ENCODE measurements at places on chromosomes 16 and 17.

DNA sequence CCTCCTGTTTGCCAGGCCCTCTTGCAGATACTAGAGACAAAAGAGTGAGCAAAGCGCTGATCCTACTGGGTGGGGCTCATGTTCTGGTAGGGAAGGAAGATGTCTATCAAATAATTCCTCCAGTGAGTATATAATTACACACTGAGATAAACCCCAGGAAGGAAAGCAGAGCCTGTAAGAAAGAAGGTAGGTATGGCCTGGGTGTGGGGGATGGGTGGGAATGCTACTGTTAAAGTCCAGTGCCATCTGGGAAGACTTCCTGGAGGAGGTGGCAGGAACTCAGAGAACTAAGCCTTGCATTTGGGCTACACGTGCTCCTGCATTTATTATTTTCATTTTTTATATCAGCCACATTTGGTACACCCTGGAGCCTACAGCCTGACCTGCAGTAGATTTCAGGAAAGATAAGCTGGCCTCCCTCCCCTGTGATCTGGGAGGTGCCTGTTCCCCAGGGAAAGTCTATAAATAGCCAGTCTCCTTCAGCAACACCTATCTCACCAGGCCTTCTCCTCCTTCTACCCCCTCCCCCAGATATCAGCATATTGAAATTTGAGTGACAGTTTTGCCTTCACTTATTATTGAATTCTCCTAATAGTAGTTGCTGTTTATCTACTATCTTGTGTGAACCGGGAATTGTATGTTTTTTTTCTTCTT lies 11.5 kb downstream of the ATP2C2 start:
- DNase-seq = no peak

DNA sequence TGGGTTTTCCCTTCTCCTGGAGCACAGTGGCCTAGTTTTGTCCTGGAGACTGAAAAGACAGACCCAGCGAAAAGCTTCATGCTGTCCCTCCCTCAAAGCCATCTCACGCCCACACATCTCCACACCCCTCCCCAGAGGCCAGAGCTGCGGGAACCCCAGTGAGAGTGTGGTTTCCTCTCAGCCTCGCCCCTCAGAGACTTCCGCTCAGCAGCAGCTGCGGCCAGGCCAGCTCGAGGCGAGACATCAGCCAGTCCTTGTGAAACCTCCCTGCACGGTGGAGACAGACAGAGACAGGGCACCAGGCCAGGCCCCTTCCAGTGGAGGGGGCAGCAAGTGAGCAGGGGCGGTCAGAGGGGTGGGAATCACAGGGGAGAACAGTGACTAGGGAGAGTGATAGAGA lies 77.0 kb upstream of the TNRC6C start:
- DNase-seq = no peak

DNA sequence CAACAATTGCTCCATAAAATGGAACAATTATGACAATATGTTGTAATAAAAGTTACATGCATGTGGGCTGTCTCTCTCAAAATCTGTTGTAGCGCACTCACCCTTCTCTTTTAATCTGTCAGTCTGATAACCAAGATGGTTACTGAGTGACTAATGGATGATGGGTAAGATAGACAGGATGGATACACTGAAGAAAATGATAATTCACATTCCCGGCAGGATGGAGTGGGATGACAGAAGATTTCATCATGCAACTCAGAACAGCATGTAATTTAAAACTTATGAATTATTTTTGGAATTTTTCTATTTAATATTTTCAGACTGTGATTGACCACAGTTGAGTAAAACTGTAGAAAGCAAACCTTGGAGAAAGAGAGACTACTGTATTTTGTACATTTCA lies 30.5 kb downstream of the CDH13 start:
- no peak for DNase-seq

DNA sequence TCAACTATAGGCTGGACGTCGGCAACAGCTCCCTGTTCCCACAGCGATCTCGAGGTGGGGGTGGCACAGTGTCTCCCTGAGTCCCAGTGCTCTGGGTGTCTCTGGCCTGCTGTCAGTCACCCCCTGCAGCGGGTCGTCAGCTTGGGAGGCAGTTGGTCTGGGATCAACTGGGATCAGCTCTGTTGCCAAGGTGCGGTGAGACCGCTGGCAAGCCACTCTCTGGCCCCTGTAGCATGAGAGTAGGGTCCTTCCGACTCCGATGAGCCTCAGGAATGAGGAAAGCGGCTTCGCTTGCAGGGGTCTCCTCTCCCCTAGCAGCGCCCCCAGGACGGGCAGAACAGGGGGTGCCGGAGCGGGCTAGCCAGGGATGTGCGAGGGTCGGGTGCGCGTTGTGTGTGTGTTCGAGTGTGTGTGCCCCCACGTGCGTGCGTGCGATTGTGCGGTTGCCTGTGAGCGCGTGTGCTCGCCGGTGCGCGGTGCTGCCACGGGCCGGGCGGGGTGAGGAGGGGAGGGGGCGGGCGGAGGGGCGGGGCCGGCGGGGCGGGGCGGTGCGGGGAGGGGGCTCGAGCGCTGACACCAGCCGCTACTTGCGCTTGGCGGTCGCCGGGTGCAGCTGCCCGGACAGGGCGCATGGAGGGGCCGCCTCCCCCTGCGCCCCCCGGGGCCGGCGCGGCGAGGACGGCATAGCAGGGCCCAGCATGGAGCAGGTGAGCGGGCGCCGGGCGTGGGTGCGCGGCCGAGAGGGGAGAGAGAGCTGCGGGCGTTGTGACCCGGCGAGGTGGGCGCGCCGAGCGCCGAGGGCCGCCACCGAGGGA lies 9.4 kb upstream of the ARHGAP23 start:
- no peak for DNase-seq

- DNase-seq = no peak
Observed at GRCh38 chr16:72924537-72924926, 123.4 kb downstream of the ZFHX3 start.

- no peak for DNase-seq
Observed at GRCh38 chr17:59465949-59466307, 99.5 kb upstream of the DHX40 start.

DNA sequence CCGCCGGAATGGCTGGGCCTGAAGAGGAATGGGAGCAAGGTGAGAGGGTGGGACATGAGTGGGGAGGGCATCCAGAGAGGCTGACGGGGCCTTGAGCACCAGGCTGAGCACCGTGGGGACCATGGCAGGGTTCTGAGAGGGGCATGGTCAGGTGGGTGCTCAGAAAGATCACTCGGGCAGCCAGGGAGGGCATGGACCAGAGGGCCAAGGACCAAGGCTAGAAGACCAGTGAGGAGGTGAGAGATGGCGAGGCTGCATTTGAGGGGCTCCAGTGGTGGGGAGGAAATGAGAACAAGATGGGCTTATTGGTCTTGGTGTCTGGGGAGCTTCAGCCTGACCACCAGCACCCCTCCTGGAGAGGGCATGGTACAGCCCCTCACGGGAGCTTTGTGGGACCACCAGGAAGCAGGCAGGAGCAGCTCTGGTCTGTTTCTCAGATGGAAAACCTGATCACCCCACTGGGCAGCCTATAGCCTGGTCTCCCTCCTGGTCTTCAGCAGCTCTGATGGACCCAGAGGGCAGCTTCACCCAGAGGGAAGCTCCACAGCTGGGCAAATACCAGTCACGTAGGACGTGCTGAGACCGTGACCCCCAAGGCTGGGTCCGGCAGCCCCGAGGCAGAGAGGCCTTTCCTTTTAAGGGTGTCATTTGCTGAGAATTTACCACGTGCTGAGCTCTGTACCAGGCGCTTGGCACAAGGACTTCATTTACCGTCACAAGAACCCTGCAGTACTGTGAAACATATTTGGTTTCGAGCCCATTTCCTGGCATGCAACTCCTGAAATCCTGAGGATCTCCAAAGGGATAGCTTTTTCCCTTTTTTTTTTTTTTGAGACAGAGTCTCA lies 11.4 kb upstream of the NCBP3 start:
- no peak for DNase-seq

GRCh38 chr17:49404906-49405305 lies 9.8 kb downstream of the PHB1 start:
- DNase-seq = no peak

- DNase-seq = no peak
Observed at GRCh38 chr17:68310152-68310551, 18.9 kb downstream of the ARSG start.

GRCh38 chr16:49929626-49930025 lies 73.7 kb upstream of the ZNF423 start:
- no peak for DNase-seq

GRCh38 chr17:55069983-55070529 lies 101.5 kb downstream of the STXBP4 start:
- DNase-seq = no peak

- no peak for DNase-seq
Observed at GRCh38 chr16:3158026-3158509, 23.2 kb downstream of the ZNF213 start.

DNA sequence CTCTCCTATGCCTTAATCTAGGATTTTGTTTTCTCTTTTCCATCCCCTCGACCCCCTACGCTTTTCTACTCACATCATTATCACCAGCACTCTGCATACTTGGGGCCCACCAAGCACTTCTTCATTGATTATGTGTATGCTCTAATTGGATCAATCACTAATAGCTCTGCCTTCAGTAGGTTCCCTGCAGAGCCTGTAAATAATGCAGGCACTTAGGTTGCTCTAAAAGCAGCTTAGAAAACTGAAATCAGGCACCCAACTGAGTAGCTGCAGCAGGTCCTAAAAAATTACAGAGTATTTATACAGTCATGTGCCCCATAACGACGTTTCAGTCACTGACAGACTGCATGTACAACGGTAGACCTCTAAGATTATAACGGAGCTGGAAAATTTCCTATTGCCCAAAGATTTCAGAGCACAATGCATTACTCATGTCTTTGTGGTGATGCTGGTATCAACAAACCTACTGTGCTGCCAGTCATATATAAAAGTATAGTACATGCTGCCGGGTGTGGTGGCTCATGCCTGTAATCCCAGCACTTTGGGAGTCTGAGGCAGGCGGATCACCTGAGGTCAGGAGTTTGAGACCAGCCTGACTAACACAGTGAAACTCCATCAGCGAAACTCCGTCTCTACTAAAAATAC lies 280.4 kb downstream of the HS3ST3B1 start:
- DNase-seq = no peak

DNA sequence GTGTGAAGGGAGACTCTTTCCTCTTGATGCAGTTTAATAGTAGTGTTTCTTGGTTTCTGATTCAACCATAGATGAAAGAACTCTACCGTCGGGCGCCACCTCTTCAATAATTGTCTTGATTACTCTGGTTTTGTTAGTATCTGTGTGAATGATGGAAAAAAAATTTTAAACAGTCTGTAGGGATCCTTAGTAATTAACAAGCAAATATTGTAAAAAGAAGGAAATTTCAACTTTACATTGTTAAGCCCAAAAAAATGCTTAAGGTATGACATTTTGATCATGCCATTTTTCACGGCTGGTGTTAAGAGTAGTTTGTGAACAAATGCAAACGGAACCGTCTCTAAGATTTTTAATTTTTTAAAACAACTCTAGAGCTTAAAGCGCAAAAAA lies 4.1 kb downstream of the KRT10 start:
- DNase-seq = no peak

DNA sequence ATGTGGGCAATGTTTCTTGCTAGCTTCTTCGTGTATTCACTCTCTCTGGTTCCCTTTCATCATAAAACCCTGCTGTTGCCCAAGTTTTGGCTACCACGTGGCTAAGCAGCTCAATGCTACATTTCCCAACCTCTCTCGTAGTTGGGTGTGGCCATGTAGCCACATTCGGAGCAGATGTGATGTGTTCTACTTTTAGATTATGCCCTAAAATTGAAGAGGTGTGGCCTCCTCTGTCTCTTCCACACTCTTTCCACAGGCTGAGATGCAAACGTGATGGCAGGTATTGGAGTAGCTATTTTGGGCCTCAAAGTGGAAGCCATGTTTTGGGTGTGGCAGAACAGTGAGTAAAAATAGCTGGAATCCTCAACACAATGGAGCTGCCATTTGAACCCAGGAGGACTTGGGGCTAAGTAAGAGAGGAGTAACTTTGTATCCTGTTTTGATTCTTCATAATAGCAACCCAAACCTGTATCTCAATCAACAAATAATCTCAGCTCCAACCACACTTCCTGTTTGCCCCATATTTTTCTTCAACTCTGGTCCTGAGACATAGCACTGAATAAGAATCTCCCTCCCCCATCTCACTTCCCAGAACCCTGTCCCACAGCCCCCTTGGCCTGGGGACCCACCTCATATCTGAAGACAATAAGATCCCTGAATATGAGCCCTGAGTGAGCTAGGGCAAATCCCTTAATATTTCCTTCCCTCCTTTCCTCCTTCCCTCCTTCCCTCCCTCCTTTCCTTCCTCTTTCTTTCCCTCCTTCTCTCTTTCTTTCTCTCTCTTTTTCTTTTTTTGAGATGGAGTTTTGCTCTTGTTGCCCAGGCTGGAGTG lies 4.0 kb downstream of the NUPR1 start:
- no peak for DNase-seq

DNA sequence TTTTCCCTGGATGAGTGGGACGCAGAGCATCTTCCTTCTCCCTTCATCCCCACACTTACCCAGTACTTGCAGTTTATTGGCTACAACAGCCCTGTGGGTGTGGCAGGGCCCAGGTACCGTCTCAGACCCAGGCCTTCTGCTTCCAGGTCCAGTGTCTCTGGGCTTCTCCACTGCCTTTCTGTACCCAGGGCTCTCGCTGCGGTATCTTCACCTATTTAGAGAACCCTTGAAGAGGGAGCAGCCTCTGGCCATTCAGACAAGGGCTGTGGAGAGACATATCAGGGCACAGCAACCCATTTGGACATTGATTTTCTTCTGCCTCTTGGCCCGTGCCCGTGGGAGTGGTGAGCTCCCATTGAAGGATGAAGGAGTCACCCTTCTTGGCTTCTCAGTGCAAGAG lies 17.3 kb downstream of the TBX4 start:
- DNase-seq = no peak

- DNase-seq = no peak
Observed at GRCh38 chr16:89565256-89565505, 4.7 kb downstream of the RPL13 start.

GRCh38 chr17:18315562-18315922 lies 449 bp downstream of the SMCR8 start:
- DNase-seq = peak; percentile 9

- no peak for DNase-seq
Observed at GRCh38 chr16:79298894-79299799, 301.4 kb downstream of the MAF start.

DNA sequence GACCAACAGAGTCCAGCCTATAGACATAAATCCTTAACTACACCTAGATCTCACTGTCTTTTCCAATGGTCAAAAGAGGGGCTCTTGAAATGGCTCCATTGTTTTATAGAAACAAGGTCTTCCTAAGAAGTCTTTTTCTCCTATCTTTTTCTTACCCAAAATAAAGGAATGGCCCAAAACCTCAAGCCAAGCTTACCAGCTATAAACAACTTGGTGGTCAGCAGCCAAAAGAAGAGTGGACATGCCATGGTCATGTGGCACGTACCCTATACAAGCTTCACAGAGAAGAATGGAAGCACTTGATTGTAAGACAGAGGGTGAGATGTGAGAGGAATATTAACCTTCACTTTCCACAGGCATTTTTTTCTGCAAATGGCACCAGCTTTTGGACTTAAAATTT lies 82.1 kb upstream of the GNAO1 start:
- DNase-seq = no peak

- DNase-seq = no peak
Observed at GRCh38 chr16:2278956-2279800, 11.3 kb upstream of the RNPS1 start.
